ENCODE measurements at places on chromosomes 3 and 15. TPM values are rescaled to one million over a fixed set of nuclear protein-coding genes. Genes with fewer than 3 reads are reported as not detected.

- H3K27ac ChIP-seq, result no peak overlapping the region
- no peaks in the 10 kb centered on the region for H3K36me3 ChIP-seq
- no peak overlapping the region for H3K4me3 ChIP-seq
- peaks cover 2% of the 10 kb centered on the region for H3K4me1 ChIP-seq
- no peak for DNase-seq
Observed at GRCh38 chr3:49649576-49649975, 24.6 kb upstream of the APEH start.

GRCh38 chr3:66836363-66837152, 161.5 kb upstream of the KBTBD8 start:
- H3K27ac ChIP-seq, result no peak overlapping the region
- H3K27me3 ChIP-seq, result peaks cover 18% of the 10 kb centered on the region
- H3K4me3 ChIP-seq, result no peak overlapping the region

DNA sequence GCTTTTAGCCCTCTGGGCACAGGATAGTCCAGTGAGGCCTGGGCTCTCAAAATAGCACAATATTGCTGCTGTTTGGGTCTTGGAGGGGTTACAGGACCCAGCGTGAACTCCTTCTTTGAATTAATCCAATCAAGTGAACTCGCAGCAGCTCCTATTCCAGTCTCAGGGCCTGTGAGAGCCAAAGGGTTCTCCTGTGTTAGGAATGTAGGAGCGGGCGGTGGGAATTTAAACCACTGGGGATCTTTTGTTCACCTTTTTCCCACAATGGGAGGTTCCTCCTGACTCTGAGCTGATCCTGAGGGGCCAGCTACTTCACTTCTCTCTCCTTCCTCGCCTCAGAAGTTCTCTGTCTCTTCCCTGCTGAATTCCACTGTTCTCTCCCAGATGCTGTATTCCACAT, 504.0 kb downstream of the UNC13C start:
- DNase-seq, result no peak
- H3K4me3 ChIP-seq, result no peak overlapping the region
- no peaks in the 10 kb centered on the region for H3K4me1 ChIP-seq
- no peaks in the 10 kb centered on the region for H3K27me3 ChIP-seq

DNA sequence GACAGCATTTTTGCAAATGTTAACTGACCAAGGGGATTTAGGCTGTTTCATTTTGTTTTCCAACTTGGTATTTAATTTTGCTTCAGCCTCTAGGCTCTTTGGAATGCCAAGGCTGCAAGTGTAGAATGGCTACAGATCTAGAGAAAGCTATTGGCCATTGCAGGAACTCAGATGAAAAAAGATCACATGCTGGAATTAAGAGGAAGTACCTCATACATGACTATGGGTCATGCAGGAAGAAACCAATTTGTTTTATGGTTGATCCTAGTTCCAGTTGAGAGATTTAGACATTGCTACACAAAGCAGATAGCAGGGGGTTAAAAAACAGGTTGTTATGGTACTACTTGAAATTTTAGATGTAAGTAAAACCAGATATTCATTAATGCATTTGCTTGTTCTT, 12.7 kb upstream of the CLDN16 start:
- H3K4me1 ChIP-seq, result no peaks in the 10 kb centered on the region
- H3K27ac ChIP-seq, result no peak overlapping the region
- no peak overlapping the region for H3K4me3 ChIP-seq
- H3K36me3 ChIP-seq, result no peaks in the 10 kb centered on the region

GRCh38 chr3:110858549-110858948, 213.1 kb upstream of the NECTIN3 start:
- H3K4me3 ChIP-seq, result no peak overlapping the region
- no peak overlapping the region for H3K27ac ChIP-seq
- H3K36me3 ChIP-seq, result no peaks in the 10 kb centered on the region
- no peaks in the 10 kb centered on the region for H3K4me1 ChIP-seq

Gene DOCK3
- total RNA-seq, result 3.2 TPM

GRCh38 chr3:30730967-30731366, 124.6 kb downstream of the TGFBR2 start:
- no peak overlapping the region for H3K27ac ChIP-seq
- H3K4me3 ChIP-seq, result no peak overlapping the region
- peaks cover 10% of the 10 kb centered on the region for H3K27me3 ChIP-seq
- H3K4me1 ChIP-seq, result peaks cover 3% of the 10 kb centered on the region

DNA sequence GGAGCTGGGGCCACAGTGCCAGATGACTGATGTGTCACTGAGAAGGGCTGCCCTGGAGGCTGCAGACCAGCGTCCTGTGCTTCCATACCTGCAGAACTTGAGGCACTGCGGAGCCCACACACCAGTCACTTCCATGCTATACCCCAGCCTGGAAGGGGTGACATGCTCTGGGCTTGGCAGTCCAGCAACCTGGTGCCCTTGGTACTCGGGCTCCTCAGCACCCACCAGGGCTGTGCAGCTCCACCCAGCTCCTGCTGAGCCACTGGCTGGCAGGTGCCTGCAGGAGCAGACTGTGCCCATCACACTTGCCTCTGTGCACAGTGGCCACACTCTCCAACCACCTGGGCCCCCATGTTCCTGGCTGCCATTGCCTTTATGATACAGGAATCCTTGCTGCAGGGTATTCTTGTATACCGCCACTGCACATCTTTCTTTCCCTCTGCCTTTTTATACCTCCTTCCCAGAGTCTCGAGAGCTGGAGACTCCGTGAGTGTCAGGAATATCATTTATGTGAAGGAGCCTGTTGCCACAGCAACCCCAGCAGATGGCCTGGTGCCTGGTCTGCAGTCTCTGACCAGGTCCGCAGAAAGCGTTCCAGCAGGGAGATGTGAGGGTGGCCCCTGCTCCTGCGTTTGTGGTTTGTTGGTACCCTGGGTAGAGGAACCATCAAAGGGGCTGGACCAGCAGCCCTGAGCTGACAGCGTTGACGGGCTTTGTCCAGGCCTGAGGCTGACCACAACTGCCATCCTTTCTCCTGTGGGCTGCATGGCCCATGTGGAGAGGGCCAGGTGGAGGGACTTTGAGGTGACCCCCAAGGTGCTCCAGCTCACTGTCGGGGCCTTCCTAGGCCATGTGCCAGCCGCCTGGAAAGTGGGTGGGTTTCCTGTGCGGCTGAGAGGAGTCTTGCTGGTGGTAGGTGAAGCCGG, 93.4 kb upstream of the PLXNA1 start:
- peaks cover 5% of the 10 kb centered on the region for H3K36me3 ChIP-seq
- H3K27me3 ChIP-seq, result no peaks in the 10 kb centered on the region
- H3K4me3 ChIP-seq, result no peak overlapping the region
- no peak overlapping the region for H3K27ac ChIP-seq

GRCh38 chr15:77527164-77527778, 105.4 kb downstream of the LINGO1 start:
- H3K27ac ChIP-seq, result no peak overlapping the region
- DNase-seq, result no peak
- H3K4me3 ChIP-seq, result no peak overlapping the region
- H3K36me3 ChIP-seq, result no peaks in the 10 kb centered on the region
- peaks cover 13% of the 10 kb centered on the region for H3K27me3 ChIP-seq

DNA sequence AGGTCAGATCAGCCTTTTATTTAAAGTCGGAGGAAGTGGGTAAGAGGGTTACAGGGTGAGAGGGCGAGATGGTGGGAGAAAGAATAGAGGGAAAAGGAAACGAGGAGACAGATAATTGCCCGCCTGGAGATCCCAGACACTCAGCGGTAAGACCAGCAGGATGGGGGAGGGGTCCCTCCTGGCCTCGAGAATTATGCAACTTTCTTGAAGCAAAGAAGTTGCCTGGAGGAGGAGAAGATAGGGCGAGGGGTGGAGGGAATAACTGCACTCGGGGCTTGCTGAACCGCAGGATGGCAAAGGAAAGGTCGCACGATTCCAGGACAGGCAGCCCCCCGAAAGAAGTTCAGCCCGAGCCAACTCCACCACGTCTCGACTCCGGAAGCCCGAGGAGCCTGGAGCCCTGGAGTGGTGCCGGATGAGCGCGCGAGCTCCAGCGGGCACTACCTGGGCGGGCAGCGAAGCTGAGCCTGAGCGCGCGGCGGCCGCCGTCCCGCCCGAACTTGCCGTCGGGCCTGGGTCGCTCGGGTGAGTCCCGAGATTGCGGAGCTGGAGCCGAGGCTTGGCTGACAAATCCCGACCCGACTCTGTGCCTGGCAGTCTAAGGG, 402 bp downstream of the WWTR1 start:
- peaks cover 3% of the 10 kb centered on the region for H3K36me3 ChIP-seq
- peak overlapping the region; percentile 96 for H3K4me3 ChIP-seq
- H3K4me1 ChIP-seq, result peaks cover 10% of the 10 kb centered on the region
- H3K27ac ChIP-seq, result no peak overlapping the region
- no peak for DNase-seq

GRCh38 chr3:185920184-185920583, 17.6 kb downstream of the TRA2B start:
- H3K27ac ChIP-seq, result peak overlapping the region; percentile 92
- H3K27me3 ChIP-seq, result no peaks in the 10 kb centered on the region
- DNase-seq, result no peak
- H3K4me3 ChIP-seq, result peak overlapping the region; percentile 41
- peaks cover 21% of the 10 kb centered on the region for H3K4me1 ChIP-seq
- peaks cover 8% of the 10 kb centered on the region for H3K36me3 ChIP-seq

Gene KCNH8
- 0.75 TPM for total RNA-seq

DNA sequence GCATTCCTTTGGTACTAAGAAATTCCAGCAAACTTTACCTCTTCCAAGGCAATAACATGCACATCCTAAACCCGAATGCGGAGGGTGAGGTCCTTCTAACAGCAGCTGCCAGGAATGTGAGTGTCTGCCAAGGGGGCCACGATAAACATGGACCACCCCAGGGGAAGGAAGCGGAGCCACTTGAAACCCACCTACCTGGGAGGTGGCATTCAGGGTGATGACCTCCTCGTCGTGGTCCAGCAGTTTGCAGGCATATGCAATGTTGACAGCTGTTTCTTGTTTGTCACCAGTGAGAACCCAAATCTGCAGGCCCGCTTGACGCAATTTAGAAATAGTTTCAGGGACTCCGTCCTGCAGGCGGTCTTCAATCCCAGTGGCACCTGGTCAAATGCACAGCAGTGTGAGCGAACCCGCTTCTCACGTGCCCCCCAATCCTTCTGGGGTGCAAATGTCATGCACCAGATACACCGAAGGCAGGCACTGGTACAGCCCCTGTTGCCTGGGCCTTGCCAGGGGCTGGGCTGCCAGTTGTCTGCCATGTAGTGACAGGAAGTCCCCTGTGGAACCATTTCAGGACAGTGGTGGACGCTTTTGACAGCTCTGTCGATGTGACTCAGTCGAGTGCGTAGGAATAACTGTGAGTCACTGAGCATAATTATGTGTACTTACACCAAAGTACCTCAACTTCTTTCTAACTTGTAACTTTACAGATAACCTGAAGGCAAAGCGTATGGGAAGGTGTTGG, 161.2 kb downstream of the ATP10A start:
- H3K4me3 ChIP-seq, result no peak overlapping the region
- H3K36me3 ChIP-seq, result peaks cover 10% of the 10 kb centered on the region
- H3K27me3 ChIP-seq, result no peaks in the 10 kb centered on the region
- DNase-seq, result no peak
- no peak overlapping the region for H3K27ac ChIP-seq

Gene CYP8B1
- not detected for total RNA-seq

GRCh38 chr15:70741107-70741531, 22.2 kb downstream of the UACA start:
- no peak overlapping the region for H3K4me3 ChIP-seq
- peaks cover 14% of the 10 kb centered on the region for H3K27me3 ChIP-seq
- no peak overlapping the region for H3K27ac ChIP-seq
- no peak for DNase-seq
- H3K4me1 ChIP-seq, result no peaks in the 10 kb centered on the region

Gene RETNLB
- total RNA-seq, result not detected

DNA sequence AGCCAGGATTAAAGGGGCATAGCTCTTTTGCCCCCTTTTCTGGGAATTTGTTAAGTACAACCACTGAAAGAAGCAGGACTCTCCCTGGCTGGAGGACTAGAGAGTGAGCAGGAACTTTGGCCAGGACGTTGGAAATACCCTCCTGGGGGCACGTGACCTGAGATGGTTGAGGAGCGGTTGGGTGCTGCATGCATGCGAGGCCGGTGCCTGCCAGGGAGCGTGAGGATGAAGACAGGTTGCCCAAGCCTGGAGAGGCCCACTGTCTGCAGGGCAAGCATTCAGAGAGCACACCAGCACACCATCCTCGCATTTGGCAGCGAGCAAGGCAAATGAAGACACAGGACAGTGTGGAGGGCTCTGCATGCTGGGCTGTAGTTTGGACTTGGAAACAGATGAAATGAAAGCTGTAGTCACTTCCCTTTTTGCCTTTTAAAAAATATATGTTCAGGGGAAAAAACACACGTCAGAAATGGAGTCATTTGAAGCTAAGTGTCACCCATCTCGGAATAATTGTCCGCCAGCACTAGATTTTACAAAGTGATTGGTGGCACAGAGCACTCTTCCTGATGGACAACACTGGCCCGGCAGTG, 217.6 kb downstream of the SLCO3A1 start:
- no peaks in the 10 kb centered on the region for H3K27me3 ChIP-seq
- H3K27ac ChIP-seq, result no peak overlapping the region

DNA sequence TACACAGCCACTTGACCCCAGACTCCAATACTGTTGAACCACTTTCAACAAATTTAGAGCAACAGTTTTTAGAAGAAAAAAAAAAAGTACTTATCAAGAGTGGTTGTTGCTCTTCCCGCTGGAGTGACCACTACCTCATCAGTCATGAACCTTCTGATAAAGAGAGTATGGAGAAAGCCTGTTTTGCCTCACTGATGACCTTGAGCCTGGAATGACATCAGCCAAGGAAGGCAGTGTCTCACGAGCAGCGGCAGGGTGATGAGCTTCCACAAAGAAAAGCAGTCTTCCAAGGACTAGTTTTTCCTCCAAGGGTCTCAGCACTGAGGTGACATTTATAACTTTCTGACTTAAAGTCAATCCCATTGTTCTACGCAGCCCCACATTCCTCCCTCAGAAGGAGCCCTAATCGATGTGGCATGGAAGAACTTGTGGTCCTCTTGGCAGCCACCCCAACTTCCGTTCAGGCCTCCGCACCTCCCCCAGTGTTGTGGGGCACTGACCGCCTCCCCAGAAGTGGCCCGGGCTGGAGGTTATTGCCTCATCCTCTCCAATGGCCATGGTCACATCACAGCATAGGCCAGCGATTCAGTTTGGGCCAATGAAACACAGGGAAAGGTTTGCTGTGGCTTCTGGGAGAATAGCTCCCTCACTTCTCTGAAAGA, 1.8 kb upstream of the CYP11A1 start:
- H3K27me3 ChIP-seq, result peaks cover 36% of the 10 kb centered on the region
- H3K27ac ChIP-seq, result no peak overlapping the region
- peaks cover 3% of the 10 kb centered on the region for H3K36me3 ChIP-seq
- no peak for DNase-seq
- H3K4me1 ChIP-seq, result peaks cover 7% of the 10 kb centered on the region
